A172 (cell line): ENCODE measurements at places on chromosomes 13 and 19. TPM values are rescaled to one million over a fixed set of nuclear protein-coding genes. Genes with fewer than 3 reads are reported as not detected.

DNA sequence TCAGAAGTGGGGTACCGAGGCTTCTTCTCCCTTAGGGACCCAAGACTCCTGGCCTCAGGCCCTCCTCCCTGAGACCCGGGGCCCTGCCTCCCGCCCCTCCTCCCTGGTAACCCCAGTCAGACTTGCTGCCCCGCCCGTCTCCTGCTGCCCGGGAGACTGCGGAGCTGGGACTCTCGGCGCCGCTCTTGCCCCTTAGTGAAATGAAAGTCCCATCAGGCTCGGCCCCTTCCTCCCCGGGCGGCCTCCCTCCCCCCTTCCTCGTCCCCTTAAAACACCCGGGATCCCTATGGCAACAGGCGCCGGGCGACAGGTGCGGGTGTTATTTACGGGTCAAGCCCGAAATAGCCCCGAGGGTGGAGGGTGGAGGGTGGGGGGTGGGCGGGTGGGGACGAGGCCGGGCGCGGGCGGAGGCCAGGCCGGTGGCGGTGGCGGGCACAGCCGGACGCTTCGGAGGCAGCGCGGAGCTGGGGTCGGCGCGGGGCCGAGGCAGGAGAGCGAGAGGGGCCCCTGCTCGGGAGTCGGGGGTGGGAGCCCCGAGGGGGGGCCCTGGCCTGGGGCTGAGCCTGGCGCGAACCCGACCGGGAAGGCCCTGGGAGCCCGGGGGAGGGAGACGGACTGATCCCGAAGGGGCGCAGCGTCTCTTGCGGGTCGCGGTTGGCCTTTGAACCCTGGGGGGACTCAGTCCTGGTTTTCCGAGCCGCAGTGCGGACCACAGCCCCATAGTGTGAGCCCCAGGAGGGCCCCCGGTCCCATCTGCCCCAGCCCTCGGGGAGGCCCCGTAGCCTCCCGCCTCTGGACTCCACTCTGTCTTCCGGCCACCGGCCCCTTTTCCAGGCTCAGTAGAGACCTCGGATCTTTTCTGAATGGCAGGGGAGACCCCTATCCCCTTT lies at the start of gene CACNG6:
TSS of gene CACNG6 (plus strand) at position 414 of the 890 bp plus-strand sequence. CDS start 1,241 bp downstream, outside the sequence.
- DNase-seq, result peak; percentile 61

DNA sequence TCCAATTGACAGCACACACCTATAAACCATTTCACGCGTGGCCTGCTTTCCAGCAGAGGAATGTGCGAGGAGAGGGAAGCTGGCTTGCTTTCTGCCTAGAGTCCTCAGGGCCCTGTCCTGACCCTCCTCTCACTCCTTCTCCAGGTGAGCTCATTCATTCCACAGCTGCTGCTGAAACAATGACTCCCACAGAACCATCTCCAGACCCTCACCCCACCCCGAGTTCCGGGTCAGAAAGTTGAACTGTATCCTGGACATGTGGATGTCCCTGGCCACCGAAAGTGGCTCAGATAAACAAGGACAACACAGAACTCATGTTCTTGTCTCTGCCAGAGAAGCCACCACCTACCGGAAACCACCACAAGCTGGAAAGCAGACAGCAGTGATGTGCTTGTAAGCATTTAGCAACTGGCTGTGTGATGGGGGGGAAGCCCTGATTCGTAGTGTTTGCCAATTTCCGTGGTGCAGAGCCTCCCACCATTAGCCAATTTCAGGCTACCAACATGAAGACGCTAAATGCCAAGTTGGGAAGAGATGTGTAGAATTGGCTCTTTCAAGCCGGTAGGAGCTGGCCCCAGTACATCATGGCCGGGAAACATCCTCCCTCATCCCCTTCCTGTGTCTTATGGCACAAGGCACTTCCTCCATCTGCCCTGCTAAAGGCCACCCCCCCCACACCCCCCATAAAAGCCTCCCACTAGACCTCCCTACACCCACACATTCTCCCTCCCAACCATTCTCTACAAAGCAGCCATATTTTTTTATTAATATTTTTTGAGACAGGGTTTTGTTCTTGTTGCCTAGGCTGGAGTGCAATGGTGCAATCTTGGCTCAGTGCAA lies 5.0 kb downstream of the SYCE2 start:
- no peak for DNase-seq

- no peak for DNase-seq
Observed at GRCh38 chr13:100738176-100738855, 63.7 kb upstream of the TMTC4 start.

DNA sequence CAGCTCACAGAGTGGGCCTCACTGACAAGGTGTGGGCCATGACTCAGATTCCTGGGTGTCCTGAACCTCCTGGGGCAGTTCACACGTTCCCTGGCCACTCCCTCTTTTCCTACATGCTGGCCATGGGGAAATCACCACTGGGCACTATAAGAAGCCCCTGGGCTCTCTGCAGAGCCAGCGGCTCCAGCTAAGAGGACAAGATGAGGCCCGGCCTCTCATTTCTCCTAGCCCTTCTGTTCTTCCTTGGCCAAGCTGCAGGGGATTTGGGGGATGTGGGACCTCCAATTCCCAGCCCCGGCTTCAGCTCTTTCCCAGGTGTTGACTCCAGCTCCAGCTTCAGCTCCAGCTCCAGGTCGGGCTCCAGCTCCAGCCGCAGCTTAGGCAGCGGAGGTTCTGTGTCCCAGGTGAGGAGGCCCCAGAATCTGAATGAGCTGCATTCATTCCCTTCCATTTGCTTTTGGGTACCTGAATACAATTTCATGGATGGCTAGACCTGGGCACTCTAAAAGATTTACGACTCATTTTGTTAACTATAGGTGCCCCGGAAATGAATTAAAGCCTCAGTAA lies at the start of gene OLFM4:
TSS of gene OLFM4 (plus strand) at position 177 of the 567 bp plus-strand sequence. CDS start at position 201, 24 bp downstream.
- no peak for DNase-seq

DNA sequence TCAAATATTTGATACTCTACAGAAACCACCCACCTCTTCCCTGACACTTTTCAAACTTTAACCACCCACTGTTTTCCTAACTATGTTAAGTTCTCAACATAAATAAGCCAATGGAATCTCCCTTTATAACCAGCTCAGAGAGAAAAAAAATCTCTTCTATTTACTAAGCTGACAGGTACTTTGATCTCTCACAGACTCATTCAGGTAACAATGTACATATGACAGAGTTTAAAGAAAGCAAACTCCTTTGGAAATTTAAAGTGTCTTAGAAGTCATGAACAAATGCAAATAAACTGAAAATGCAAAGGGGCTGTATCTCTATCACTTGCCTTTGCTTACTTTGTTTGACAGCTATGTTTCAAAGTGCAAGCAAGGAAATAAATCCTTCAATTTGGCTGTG lies 109.3 kb downstream of the KLF12 start:
- no peak for DNase-seq

DNA sequence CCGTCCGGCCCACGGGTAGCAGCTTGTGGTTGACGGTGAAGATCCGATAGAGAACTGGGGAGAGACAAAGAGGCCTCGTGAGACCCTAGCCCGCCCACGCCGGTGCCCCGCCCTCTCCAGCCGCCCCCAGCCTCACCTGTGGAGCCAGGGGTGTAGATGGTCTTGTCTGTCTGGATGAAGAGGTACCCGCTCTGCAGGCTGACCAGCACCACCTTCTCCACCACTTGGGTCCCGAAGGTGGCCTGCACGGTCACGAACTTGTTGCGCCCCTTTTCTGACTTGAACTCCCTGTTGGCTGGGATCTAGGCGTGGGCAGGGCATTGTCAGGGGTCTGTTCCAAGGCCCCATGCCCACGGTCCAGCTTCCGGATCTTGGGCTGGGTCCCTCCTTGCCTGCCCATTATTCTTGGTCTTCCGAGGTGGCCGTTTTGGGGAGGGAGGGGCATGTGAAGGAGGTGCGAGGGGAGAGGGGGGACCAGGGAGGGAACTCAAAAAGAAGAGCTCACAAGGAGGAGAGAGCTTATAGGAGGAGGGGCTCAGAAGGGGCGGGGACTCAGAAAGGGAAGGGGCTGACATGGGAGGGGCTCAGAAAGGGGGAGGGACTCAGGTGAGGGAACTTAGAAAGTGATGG lies 2.2 kb downstream of the C3 start:
- no peak for DNase-seq

DNA sequence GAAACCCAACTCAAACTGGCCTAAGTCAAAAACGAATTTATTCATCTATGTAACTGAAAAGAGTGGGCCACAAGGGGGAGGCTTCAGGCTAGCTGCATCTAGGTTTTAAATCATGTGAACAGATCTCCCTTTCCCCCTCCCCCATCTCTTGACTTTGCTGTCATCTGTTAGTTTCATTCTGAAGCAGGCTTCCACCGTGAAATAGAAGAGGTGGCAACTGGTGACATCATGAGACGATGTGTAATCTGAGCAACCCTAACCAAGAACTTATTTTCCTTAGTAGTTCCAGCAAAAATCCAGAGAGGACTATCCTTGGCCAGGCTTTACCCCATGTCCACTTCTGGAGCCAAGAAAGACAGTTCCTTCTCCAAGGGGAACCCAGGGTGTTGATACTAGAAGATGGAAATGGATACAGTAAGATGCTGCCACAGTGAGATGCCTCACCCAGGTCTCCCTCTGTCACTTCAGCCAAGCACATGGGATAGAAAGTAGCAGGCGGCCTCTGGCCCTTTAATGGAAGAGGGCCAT lies 9.4 kb downstream of the SAMD4B start:
- no peak for DNase-seq

DNA sequence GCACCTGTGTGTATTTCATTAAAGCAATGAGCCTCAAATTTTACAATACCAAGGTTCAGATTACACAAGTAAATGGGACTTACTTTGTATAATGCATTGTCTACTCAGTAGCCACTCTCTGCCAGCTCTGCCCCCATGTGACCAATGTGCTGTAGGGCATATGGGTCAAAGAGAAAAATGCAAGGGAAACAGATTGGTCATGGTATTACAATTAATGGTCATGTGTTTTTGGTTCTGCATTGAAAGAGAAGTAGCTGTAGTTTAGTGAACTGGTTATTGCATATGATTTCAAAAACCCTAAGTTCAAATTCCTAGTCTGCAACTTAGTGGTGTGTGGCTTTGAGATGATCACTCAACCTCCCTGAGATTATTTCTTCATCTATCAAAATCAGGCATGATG lies 545.4 kb downstream of the SUCLA2 start:
- no peak for DNase-seq

DNA sequence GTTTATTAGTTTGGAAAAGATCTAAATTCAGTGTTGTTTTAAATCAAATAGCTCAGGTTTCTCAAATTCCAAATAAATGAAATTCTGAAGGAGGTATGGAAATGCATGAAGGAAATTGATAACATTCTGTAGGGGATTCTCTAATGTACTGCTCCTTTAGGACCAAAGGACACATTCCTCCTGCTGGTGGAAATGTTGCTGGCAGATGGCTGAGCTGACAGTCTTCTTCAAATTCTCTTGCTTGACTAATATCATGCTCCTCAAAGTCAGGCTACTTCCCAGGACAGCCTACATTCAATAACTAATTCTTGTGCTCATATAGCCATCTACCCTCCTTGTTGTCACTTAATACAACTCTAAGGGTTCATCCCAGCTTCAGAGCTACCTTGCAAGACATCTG lies 1118.5 kb downstream of the PCDH9 start:
- no peak for DNase-seq

- no peak for DNase-seq
Observed at GRCh38 chr13:47025791-47026447, 129.1 kb upstream of the HTR2A start.

DNA sequence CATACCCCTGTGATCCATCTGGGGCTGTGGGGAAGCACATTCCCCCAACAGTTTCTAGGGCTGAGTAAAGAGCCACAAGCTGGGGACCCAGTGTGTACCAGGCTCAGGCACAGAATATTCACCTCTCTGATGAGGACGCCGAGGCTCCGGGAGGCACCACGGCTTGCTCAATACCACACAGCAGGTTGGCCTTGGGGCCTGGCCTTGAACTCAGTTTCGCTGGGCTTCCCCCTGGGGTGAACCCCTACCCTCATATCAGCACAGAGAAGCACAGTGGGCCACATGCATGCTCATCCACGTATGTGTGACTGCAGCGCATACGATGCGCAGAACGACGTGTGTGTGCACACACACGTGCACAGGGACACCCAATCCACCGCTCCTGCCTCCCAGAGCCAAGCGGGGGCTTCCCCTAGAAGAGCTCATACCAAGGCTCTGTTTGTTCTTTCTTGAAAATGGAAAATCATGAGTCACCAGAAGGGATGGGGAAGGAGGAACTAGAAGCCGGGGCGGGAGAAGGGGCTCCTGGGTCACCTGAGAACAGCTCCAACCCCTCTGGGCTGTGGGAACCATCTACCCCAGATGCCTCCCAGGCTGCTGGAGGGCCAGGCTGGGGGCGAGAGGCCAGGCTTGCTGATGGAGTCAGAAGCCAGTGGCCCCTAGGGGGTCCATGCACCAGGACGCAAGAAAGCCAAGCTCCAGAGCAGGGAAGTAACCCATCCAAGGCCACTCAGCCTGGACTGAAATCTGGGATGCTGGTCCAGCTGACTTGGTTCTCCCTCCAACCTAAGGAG lies 4.9 kb upstream of the PDE4C start:
- peak; percentile 58 for DNase-seq

- no peak for DNase-seq
Observed at GRCh38 chr19:3879656-3880055, 829 bp upstream of the ATCAY start.

- DNase-seq, result no peak
Observed at GRCh38 chr13:87131611-87132010, 539.6 kb upstream of the SLITRK5 start.

GRCh38 chr19:46447824-46448223 lies 19.1 kb upstream of the PNMA8C start:
- DNase-seq, result no peak

- DNase-seq, result peak; percentile 60
Observed at GRCh38 chr19:7674010-7675005, 2.6 kb upstream of the MCEMP1 start.

DNA sequence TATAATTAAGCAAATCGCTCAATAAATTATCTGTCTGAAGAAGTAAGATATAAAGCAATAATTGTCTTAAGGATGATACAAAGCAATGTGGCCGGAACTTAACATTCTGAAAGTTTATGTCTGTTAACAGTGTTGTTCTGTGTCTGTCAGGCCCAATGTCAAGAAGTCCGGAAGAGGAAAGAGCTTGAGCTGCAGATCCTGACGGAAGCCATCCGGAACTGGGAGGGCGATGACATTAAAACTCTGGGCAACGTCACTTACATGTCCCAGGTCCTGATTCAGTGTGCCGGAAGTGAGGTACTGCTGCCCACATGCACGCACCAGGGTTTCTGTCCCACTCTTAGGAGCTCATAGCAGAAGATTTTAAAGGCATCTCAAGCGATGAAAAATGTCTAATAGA lies 45.1 kb upstream of the TEX29 start:
- no peak for DNase-seq

GRCh38 chr13:43294412-43294811 lies 271.0 kb downstream of the DNAJC15 start:
- no peak for DNase-seq

Gene ZNF98
- not detected in 2 replicates for total RNA-seq

Gene PEAK3
- 0.22 and 1.7 TPM in 2 replicates for total RNA-seq

Gene GJA3
- total RNA-seq, result 0.52 and 1.6 TPM in 2 replicates

Gene GNG7
- 0.38 and 1.1 TPM in 2 replicates for total RNA-seq
